ENCODE measurements at places on chromosomes 12 and 14.
A peak's percentile ranks its signal among the peaks of the same experiment; 100 is the strongest.

DNA sequence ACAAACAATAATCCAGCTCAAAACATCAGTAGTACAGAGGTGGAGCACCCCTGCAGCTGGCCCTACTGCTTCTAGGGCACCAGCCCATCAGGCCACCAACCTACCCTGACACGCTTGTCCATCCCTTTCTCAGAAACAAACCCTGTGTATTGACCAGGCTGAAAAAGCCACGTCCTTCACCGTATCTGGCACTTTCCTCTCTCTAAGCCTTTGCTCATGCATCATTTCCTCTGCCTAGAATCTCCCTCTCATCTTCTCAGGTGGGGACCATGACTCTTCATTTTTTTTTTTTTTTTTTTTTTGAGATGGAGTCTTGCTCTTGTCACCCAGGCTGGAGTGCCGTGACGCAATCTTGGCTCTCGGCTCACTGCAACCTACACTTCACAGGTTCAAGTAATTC is 25.3 kb upstream of the FLVCR2 start:
- DNase-seq = no peak

DNA sequence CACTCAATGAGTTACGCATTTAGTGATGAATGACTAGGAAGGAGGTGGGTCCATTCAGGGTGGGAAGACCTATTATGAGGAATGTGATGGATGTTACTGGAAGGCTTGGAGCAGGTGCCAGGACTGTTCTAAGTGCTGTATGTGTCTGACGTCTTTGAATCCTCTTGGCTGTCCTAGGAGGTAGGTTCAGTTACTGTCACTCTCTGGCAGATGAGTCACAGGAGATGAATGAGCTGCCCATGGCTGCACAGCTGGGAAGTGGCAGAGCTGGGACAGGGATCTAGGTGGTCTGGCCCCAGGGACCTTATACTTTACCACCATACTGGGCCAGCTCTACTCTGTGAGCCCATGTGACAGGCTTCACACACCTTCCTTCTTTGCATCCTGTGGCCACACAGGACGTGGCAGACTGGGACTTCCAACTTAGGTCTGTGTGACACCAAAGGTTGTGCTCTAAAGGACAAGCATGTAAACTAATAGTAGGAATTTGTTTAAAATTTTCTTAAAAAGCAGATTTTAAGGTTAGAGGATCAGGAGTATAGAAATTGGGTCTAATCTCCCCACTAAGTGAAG is 24.0 kb downstream of the TCTN1 start:
- DNase-seq = no peak

DNA sequence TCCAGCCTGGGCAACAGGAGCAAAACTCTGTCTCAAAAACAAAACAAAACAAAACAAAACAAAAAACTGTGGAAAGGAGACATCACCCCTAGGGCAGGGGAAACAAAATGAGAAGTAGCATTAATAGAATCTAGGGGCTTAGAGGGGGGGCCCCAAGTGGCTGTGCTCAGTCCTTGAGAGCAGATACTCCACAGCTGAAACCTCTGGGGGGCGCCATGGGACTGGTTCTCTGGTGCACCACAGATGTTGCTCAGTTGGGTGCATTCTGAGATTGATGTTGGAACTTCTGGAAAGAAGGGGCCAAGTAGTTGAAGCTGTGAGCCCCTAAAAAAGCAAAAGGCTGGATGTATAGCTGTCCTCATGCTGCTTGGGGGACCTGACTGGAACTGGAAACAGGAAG is 11.8 kb upstream of the SYNE2 start:
- DNase-seq = no peak

DNA sequence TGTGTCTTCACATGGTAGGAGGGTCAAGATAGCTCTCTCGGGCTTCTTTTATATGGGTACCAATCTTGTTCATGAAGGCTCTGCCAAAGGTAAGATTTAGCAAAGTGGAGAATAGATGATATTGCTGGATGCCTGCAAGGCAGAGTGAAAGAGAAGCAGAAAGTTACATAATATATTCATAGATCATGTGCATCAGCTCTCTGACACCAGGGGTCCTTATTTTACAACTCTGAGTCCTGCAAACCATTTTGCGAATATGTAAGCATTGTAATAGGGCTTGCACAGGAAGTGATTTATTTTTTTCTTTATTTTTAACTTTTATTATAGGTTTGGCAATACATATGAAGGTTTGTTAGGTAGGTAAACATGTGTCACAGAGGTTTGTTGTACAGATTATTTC is 31.8 kb downstream of the CRADD start:
- no peak for DNase-seq

- DNase-seq = no peak
These were observed 187.0 kb downstream of the DACT1 start for GRCh38 chr14:58824796-58825195.

GRCh38 chr14:95270203-95270602 is 49.5 kb downstream of the CLMN start:
- DNase-seq = no peak

DNA sequence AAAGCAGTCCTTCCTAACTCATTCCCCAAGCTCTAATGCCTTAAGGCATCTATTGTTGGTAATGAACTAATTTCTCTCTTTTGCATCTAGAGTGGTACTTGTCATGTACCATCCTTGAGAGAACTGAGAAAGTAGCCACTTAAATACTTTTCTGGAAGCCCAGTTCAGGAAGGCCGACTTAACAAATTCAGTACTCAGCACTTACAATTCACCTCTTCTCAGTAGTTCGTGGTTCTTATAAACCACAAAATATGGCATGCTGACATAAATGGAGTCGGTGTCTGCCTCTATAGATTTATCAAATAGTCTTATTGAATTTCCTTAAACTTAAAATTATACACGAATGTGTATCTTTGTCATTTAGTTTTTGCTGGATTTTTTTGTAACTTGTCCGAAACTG is 9.4 kb upstream of the COCH start:
- no peak for DNase-seq

DNA sequence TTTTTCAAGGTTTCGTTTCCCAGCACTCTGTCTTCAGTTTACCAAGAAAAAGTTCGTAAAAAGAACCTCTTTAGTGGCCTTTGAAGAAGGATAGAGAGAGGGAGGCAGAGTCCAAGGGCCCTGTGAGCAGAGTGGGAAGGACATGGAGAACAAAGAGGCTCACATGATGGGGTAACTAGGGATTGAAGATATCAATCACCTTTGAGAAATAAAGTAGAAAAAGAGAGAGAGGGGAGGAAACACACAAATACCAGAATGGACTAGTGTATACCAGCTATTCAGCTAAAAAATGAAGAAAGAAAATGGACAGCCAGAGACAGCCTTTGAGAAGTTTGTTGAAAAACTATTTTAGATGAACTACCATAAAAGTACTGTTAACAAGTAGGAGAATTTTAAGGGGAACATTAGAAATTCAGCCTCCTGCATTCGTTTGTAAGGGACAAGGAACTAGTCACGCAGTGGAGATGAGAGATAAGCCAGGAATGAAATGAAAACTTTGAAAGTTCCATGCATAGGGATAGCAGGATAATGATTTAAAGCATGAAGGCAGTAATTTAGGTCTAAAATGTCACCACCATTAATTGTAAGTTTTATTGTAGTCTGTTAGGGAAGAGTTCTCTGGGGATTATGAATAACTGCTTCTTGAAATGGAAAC is 82.1 kb downstream of the SPTSSA start:
- no peak for DNase-seq

- no peak for DNase-seq
These were observed 32.3 kb downstream of the USP44 start for GRCh38 chr12:95518944-95519343.

DNA sequence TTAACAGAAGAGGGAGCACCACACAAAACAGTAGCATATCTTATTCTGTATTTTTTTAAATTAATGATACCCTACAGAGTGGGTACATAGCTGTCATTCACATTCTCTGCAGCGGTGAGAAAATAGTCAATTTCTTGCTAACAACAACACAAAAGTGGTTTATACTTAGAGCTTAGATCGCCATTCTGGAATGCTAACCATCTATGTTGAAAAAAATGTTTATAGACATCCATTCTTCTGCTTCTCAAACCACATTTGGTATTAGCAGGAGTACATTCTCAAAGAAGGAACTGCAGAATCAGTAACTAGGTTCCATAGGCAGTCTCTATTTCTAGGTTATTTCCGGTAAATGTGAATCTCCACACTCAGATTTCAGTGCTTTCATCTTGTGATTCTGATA is 185.9 kb downstream of the PPFIA2 start:
- no peak for DNase-seq

GRCh38 chr14:44782775-44783238 is 178.9 kb downstream of the KLHL28 start:
- no peak for DNase-seq

DNA sequence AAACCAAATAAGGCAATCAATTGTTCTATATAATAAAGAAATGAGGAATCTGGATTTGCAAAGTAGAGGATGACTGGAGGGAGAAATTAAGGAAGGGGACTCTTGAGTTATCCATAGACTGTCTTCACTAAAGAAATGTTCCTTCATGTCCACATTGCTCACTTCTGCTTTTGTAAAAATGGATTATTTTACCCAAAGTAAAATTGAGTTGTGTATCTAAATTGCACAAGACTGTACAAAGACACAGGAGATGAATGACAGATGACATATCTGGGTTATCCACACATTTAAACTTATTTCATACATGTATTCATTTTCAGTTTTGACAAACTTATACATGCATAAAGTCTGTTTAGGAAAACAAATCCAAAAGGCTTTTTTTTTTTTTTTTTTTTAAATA is 11.3 kb downstream of the ATP2B1 start:
- DNase-seq = no peak

DNA sequence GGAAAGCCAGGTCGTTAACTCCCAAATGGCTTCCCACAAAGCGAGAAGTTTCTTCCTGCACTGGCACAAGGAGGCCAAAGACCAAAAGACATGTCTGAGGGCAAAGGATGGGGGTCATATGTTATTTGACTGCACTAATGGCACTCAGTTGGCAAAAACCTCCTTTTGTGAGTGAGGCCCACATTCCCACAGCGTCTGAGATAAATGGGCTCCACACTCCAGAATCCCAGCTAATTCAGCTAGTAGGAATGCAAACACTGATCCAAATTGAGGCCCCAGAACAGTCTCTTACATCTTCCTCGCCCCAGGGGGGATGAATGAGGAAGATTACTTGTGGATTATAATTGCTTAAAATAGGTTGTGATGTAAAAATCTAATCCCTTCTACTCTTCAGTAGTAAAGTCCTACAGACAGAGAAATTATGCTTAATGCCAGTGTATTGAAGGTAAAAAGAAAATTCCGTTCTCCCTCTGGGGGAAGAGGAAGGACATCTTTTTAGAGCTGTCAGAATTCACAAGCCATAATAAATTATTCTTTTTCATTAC is 86.4 kb upstream of the PIWIL1 start:
- no peak for DNase-seq

GRCh38 chr12:106281804-106282203 is 20.7 kb upstream of the TCP11L2 start:
- no peak for DNase-seq

GRCh38 chr12:131882804-131883520 is 11.5 kb upstream of the ULK1 start:
- DNase-seq = no peak

DNA sequence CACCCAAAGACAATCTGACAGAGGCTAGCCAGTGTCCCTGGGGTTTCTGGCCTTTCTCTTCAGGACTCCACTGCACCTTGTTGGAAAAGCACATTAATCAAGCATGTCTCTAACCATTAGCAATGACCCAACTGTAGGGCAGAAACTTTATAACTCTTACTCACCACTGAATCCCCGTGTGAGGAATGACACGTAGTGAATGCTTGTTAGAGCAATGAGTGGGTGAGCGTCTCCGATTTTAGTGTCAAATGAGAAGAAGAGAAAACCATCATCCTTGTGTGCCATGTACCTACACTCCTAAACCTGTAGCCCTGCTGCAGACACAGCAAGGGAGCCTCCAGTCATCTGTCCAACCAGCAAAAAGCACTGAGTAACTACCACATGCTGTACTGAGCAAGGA is 56.5 kb upstream of the GPR68 start:
- DNase-seq = no peak

GRCh38 chr12:108374596-108375320 is 35.6 kb upstream of the CMKLR1 start:
- DNase-seq = no peak

DNA sequence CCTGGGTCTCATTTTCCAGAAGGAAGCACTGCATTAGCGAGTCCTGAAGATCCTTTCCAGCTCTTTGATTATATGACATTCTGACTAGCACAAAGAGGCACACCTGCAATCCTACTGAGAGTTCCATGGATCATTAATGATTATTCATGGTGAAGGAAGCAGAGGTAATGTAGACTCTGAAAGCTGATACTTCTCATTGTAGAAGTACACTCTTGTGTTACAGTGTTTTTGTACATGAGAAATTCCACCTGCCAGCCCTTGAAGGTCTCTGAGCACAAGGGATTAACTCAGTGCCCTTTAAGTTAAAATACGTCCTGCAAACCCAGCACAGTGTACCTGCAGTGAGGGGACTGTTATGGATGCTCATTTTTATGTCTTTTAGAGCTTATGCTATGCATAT is 558.8 kb upstream of the FBXO33 start:
- DNase-seq = peak; percentile 95

GRCh38 chr12:56040963-56041551 is 661 bp upstream of the RPS26 start:
- no peak for DNase-seq

DNA sequence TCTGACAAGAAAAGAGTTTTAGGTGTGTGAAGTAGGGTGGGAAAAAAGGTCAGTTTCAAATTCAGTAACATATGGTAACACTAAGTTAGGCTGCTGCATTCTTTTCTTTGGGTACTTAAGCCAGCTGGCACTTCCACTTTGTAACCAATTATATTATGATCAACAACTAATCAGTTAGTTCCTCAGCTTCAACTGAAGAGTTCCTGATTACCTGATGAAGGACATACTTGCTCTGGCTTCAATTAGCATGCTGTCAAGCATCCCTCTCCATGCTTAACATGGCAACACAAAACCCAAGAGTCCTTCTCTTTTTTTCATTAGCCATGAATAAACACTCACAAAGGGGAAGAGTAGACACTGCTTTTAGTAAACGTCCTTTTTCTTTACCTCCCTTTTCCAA is 6.8 kb upstream of the KANSL2 start:
- no peak for DNase-seq

- DNase-seq = no peak
These were observed 1.1 kb downstream of the PHLDA1 start for GRCh38 chr12:76030341-76031080.

DNA sequence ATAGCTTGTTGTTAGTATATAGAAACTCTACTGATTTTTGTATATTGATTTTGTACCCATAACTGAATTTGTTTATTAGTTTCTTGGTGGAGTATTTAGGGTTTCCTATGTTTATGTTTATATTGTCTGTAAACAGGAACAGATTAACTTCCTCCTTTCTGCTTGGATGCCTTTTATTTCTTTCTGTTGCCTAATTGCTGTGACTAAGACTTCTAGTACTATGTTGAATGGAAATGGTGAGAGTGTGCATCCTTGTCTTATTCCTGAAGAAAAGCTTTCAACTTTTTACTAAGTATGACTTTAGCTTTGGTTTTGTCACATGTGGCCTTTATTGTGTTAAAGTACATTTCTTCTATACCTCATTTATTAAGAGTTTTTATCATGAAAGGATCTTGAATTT is 20.9 kb downstream of the FBXW8 start:
- no peak for DNase-seq

GRCh38 chr14:73977896-73978295 is 27.8 kb downstream of the COQ6 start:
- no peak for DNase-seq

- no peak for DNase-seq
These were observed 8.2 kb downstream of the KRT79 start for GRCh38 chr12:52825961-52826360.
